Neuronal stem cell (in vitro differentiated cells): ENCODE measurements at places on chromosomes 1 and 21.

GRCh38 chr21:33760641-33761440 is 118.5 kb downstream of the ITSN1 start:
- DNase-seq: no peak

DNA sequence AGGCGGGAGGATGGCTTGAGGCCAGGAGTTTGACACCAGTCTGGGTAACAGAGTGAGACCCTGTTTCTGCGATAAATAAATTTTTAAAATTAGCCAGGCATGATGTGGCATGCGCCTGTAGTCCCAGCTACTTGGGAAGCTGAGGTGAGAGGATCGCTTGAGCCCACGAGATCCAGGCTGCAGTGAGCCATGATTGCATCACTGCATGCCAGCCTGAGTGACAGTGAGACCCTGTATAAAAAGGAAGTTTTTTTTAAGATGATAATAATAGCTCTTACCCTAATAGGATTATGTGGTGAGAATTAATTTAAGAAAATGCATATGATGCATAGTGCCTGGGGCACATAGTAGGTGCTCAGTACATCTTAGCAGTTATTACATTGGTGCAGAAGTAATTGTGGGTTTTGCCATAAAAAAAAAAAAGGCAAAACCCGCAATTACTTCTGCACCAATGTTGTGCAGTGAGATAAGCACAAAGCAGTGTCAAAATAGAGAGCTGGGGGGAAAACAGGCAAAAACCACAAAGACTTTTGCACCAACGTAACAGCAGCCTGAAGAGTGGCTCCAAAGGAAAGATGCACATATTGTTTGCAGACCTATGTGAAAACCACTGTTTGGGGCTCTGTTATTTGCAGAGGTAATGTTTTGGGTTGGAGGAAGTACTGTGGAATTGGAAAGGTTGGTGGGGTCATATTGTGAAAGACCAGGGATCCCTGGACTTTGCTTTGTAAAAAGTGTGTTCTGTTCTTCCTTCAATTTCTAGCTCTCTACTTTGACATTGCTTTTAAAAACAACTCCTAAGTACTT is 72.4 kb downstream of the PLXNA2 start:
- no peak for DNase-seq

DNA sequence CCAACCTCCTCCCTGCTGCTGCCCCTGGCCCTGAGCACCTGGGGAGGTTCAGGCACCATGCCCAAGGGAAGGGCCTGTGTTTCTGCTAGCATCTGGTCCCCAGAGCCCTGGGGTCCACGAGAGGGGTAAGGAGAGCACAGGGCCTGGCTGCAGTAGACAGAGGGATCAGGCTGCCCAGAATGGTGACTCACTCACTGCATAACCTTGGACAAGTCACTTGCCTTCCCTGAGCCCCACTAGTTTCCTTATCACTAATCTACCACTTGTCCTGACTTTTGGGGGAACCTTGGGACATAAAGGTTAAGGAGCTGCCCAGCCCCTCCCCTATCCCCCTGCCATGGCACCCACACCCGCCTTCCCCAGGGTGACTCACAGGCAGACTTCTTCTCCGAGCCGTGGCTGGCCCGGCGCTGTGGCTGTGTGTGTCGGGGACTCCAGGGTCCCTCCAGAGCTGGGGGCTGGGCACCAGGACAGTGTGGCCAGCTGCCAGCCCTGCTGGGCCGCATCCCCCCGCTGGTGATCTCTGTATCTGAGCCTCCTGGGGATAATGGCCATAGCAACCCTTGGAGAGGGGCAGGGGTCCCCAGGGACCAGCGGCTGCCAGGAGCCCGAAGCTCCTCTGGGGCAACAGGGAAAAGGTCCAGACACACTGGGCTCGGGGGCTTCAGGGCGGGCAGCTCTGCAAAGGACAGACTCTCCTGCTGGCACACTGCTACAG is 4.0 kb downstream of the ARHGEF19 start:
- no peak for DNase-seq

DNA sequence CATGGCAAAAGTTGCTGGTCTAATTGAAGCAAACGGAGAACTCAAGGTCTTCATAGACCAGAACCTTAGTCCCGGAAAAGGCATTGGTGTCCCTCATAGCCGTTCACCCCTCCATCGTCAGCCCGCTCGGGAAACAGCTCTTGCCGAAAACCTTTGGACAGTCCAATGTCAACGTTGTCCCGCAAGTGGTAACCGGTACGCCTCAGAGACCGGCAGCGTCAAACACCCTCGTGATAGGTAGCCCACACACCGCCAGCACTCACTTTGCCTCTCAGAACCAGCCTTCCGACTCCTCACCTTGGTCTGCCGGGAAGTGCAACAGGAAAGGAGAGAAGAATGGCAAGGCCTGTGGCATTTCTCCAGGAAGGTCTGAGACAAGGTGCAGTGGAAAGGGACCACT is 351.3 kb upstream of the CAMK1G start:
- DNase-seq: no peak

DNA sequence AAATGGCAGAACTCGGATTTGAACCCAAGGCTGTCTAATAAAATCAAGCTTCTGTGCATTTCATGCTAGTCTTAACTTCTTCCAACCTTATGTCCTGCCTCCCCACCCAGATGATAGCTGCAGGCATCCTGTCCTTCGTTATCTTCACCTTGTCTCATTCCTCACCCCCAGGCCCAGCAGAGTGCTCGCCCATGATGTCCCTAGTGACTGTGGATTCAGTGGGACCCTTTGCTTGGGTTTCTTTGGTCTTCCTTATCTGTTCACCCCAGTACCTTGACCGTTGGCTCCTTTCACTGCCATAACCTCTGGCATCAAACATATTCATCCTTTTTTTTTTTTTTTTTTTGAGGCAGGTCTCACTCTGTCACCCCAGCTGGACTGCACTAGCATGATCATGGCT is 5.6 kb upstream of the BSDC1 start:
- no peak for DNase-seq

DNA sequence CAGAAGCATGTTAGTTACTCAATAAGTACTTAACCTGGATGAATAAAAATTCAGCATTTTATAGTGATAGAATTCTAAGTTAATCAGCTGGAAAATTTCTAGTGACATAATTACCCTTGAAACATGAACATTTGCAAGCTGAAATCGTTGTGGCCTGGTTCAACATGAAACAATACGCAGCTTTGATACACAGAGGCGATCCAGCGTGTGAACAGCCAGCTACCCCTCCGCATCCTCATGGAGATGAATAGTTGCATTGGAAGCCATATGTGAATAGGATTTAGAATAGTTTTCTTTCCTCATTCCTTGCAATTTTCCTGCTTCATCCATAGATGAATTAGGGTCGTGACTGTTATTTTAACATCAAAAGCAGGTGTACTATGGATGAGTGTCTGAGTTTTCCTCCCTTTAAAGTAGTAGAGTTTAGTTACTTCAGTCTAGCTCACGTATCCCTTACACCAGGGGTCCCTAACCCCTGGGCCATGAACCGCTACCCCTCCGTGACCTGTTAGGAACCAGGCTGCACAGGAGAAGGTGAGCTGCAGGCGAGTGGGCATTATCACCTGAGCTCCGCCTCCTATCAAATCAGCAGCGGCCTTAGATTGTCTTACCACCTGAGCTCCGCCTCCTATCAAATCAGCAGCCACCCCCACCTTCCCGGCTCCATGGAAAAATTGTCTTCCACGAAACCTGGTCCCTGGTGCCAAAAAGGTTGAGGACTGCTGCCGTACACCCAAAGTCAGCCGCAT is 6.2 kb upstream of the TARBP1 start:
- DNase-seq: no peak

DNA sequence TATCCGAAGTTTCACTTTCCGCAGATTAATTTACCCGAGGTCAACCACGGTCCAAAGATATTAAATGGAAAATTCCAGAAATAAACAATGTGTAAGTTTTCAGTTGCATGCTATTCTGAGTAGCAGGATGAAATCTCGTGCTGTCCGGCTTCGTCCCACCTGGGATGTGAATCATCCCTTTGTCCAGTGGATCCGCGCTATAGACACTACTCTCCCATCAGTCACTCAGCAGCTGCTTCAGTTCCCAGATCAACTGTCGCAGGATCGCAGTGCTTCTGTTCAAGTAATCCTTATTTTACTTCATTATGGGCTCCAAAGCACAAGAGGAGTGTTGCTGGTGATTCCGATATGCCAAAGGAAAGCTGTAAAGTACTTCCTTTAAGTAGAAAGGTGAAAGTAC is 8.3 kb upstream of the LRP8 start:
- DNase-seq: no peak

- no peak for DNase-seq
Measured at GRCh38 chr1:31432592-31433395, 19.8 kb downstream of the SERINC2 start.

DNA sequence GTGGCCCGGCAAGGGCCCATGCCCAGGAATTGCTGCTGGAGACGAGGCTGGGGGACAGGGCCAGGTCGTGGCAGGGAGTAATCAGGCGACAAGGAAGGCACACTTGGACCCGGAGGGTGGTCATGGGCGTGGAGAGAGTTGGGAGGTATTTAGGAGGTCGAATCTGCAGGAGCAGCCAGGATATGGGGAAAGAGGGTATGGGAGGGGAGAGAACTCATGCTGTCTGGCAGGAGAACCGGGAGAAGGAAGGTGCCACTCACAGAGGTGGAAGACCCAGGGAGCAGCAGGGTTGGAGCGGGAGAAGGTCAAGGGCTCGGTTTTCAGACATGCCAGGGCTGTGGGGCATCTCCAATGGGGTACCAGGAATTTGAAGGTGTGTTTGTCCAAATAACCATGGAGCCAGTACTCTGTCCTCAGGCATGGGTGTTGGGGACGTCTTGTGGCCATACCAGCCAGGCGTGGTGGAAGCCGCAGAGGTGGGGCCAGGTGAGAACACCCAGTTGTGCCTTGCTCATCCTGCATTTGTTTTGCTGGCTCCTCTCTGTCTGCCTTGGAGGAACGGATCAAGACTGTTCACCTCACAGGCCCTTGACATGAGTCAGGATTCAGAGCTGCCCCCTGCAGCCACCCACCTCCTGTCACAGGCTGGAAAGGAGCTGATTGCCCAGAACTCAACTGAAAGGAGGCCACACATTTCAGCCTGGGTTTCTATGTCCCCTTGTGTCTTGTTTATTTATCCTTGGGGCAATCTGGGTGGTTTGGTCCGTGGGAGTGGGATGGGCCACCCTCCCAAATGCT is 111.6 kb downstream of the SPSB1 start:
- DNase-seq: no peak

GRCh38 chr1:113652771-113653170 is 106.5 kb downstream of the PHTF1 start:
- DNase-seq: no peak

DNA sequence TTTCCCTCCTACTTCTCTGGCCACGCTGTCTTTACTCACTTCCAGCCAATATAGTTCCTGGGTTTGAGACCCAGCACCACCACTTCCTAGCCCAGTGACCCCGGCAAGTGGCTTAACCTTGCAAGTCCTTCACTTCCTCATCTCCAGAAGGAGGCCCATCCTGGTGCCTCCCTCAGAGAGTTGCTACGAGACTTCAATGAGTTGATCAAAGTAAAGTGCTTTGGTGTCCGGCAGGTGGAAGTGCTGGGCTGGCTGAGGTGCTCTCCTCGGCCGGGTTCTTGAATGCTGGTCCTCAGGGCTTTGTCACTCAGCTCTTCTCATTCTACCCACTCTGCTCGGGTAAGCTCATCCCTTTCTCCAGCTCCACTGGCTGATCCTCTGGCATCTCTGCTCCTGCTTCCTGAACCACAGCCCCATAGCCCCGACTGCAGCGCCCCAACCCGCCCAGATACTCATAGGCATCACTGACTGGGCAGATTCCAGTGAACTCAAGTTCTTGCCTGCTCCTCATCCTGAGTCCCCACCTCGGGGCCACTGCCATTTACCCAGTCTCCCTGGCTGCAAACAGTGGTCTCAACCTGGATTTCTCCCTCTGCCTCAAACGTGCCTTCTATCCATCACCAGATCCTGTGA is 75.8 kb upstream of the WNT4 start:
- no peak for DNase-seq

GRCh38 chr1:89312572-89312971 is 39.9 kb upstream of the GBP5 start:
- no peak for DNase-seq

DNA sequence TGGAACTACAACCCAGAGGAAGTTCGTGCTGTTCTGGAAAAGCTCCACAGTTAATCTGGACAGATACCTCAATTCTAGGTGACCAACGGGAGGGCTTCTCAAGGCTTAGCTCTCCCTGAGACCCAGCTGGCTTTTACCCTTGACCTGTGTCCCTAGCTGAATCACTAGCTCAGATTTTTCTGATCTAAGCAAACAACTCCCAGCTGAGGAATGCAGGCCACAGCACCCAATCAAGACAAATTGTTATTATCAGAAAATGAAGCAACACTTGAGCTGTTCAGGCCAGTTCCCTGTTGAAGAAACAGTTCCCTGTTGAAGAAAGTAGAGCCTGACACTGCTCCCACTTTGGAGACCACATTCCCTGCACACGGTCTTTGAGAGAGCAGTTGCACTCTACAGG is 16.0 kb downstream of the DIO1 start:
- DNase-seq: no peak

DNA sequence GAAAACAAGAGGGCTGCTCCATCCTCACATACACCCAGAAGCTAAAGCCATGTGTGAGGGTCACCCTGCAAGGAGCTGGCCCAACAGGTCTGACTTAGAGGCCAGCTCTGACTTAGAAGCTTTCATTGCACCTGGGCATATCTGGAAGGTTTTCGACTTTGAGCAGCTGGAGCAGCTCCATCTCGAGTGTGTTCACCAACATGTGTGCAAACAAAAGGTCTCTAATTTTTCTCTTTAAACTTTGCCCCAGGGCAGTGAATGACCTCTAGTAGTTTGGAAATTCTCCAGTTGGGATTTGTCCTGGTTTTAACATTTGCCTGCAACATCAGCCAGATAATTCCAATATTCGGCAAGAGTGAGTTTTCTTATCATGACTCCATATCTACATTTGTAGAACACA is 108.3 kb downstream of the TNR start:
- DNase-seq: no peak

GRCh38 chr1:26012864-26013263 is 8.7 kb upstream of the EXTL1 start:
- no peak for DNase-seq

DNA sequence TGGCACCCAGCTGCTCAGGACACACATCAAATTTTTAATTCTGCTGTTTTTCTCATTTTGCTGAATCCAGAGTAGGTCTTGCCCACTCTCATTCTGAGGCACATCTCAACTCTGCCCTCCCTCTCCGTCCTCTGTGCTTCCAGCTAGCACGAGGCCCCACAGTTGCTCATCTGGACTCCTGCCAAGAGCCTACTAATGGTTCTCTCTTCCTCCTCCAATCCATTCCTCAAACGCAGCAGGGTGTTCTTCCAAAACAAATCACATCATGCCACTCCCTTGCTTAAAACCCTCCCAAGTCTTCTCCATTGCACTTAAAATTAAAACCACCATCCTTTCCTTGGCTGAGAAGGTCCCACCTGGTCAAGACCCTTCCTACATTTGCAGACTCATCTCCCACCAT is 49.8 kb upstream of the SCAF4 start:
- no peak for DNase-seq
